MG63 (cell line): ENCODE measurements at places on chromosomes 5 and 9.

DNA sequence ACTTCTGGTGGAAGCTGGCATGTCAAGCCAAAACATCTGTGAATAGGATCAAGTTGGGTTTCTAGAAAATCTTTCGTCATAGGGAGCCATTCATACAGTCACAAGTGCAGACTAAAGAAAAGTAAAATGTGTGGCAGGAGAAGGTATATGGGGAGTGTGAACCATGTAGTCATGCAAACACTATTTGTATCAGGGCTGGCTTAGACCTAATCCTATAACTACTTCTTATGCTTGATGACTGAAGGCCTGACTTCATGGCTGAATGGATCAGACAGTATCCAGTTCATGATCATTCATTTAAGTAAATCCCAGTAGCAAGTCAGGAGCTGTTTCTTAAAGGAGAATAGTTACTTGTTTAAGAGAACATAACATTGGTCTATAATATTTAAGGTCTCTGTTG, 63.8 kb upstream of the DAPK1 start:
- no peak for DNase-seq

DNA sequence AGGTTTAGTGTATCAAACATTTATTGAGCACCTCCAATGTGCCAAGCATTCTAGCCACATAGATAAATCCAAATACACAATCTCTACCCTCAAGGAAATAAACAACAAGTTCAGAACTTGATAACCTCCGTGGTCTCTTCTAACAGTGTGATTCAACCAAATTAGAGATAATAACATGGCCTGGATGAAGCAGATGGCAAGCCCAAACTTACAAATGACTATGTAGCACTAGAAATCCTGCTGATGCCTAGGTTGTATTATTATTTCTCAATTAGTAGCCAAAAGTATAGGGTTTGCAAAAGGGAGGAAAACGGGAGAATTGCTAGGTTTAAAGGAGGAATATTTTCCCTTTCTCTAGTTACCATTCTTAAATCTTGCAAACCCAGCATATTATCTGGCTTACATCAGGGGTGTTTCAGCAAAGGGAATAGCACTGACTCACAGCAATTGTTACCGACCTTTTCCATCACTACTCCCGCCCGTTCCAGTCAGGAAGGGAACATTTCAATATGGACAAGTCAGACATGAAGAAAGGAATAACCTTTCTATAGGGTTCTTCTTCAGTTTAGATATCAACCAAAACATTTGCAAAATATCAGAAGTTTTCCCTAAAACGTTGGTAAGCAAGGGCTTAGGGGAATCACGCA, 2.3 kb downstream of the DPYSL3 start:
- DNase-seq, result peak; percentile 63

GRCh38 chr5:122007546-122007945, 45.8 kb downstream of the SRFBP1 start:
- no peak for DNase-seq

- DNase-seq, result no peak
Measured at GRCh38 chr5:30604648-30605262, 588.7 kb upstream of the CDH6 start.

DNA sequence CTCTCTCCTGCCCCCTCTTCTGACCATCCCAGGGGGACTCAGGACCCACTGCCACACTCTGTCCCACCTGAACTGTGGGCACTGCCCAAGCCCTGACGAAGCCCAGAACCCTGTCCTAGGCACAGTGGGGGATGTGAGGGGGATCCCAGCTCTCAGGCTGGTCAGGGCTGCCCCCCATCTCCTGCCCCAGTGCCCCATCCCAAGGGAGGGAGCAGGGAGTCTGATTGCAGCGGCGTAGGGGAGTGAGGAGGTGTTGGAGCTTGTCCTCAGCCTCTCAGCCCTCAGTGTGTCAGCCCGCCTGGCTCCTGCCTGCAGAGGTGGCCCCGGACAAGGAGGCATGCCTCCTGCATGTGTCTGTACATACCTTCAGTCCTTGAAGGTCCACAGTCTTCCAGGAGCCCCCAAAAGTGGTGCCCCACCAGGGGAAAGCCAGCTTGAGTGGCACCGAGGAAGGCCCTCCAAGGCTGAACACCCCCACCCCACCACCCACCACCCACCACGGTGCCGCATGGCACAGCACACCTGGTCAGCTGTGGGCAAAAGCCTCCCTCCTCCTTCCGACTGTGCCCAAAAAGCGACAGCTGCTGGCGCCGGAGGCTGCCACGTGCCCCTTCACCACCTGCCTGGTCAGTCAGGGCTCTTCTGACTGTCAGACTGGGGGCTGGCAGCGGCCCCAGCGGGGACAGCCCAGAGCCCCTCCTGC, 930 bp downstream of the SARDH start:
- no peak for DNase-seq

DNA sequence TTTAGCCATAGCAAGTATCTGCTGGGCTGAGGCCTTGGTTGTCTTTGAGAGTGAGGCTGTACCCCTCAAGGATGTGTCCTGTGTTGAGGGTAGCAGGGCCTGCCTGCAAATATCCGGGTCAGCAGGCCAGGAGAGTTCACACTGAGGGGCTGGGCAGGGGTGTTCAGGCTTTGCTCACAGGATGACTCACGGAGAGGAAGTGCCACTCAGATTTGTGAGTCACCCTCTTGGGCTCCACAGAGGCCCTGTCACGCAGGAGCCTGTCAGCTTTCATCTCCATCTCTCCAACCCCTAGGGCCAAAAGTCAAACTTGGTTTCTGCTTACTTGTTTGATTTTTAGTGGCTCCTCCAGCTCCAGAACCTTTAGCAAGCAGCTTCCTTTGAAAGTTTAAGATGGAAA, 211.5 kb downstream of the SEC61B start:
- DNase-seq, result peak; percentile 94

DNA sequence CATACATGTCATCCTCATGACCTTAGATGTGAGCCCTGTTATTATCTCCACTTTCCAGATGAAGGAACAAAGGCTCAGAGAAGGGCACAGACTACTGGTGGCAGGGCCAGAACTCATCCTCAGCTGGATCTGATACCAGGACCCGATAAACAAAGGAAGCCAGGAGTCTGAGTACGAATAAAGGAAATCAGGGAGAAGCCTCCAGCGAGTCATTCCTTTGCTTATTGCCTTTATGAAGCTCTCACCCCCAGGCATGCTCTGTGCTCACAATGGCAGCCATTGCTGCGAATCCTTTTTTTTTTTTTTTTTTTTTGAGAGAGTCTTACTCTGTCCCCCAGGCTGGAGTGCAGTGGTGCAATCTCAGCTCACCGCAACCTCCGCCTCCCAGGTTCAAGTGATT, 130.1 kb downstream of the GAPVD1 start:
- DNase-seq, result no peak

DNA sequence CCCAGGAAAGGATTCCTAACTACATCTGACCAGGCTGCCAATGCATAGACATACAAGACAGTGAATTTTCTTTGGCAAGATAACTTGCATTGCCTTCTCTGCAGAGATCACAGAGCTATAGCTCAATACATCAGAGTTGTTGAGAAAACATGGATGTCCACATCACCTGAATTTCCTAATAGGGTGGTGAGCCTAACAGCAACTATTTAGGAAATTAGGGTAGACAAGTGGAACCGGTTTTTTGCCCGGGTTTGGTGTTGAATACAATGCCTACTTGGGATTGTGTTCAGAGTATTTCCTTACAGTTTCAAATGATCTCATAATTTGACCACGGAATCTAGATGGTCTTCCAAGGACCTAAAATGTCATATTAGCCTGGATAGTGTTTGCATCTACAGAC, 262.7 kb downstream of the KIF4B start:
- no peak for DNase-seq
